ENCODE measurements at places on chromosomes 12 and 14.

GRCh38 chr12:6318440-6318879 lies 8.0 kb downstream of the PLEKHG6 start:
- DNase-seq = no peak

GRCh38 chr14:55412676-55413075 lies 1.0 kb upstream of the ATG14 start:
- no peak for DNase-seq

GRCh38 chr14:99931308-99931707 lies 133.9 kb upstream of the EVL start:
- DNase-seq = no peak

DNA sequence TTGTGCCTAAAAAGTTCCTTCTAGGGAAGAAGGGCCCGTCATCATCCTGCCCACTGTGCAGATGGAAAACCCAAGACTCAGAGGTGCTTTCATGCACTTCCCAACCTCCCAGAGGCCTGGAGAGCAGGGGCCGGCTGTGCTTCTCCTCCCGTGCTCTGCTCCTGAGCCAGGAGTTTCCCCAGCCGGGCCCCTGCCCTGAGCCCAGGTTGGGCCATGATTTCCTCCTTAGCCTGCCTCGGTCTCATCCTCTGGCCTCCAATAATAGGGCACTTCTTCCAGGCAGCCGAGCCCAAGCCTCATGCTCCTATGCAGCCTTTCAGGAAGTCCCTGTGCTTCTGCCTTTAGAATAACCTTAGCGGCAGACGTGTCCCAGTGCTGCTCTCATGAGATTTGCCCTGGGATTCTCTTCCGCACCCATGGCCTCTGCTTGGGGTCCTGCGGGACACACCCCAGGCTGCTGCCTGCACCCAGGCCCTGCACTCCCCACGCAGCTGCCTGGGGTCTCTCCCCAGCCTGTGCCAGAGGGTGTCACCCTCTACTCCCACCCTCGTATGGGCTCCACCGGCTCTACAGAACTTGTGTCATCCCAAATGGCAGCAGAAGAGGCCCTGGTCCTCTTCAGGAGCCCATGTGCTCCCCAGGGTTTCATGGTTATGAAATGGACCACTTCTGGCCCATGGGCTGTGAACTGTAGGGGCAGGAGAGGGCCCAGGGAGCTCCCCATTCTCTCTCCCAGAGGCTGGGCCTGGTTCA lies 359.3 kb downstream of the ADGRD1 start:
- no peak for DNase-seq

- DNase-seq = no peak
Measured at GRCh38 chr12:57241402-57242310, 9.3 kb downstream of the STAC3 start.

DNA sequence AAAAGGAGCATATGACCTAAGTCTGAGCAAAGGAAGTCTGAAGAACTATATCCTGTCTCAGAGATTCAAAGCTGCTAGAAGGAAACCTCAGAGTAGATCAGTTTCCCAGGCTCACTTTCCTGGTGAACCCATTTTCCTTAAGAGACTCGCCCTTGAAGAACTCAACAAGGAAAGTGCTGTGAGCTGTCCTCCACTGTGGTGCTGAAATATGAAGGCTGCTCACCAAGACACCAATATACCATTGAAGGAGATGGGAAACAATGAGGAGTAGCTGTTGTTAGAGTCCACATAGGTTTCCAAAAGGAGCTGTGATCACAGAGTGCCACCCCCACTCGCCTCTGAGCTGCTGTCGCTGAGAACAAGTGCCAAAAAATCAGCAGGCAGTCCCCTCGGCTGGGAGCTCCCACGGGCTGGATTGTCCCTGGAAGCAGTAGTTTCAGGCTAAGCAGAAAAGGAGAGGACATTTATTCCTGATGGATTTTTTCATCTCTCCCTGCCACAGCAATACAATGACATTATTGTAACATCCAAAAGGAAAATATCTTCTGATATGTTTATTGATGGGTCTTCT lies 282.1 kb downstream of the RPS29 start:
- no peak for DNase-seq

- no peak for DNase-seq
Measured at GRCh38 chr14:104432611-104433231, 146.8 kb upstream of the C14orf180 start.

GRCh38 chr14:50232276-50232642 lies 881 bp upstream of the SOS2 start:
- DNase-seq = no peak

- DNase-seq = peak; percentile 98
Measured at GRCh38 chr14:24171422-24172260, at the start of gene REC8. REC8 (plus strand) TSS chr14:24172080; CDS start chr14:24172553, 473 bp downstream.

DNA sequence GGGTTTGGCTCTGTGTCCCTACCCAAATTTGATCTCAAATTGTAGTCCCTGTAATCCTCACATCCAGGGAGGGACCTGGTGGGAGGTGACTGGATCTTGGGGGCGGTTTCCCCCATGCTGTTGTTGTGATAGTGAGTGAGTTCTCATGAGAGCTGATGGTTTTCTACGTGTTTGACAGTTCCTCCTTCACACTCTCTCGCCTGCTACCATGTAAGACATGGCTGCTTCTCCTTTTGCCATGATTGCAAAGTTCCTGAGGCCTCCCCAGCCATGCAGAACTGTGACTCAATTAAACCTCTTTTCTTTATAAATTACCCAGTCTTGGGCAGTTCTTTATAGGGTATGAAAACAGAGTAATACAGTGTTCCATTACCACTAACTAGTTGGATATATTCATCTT lies 10.3 kb upstream of the LRRC23 start:
- DNase-seq = no peak

DNA sequence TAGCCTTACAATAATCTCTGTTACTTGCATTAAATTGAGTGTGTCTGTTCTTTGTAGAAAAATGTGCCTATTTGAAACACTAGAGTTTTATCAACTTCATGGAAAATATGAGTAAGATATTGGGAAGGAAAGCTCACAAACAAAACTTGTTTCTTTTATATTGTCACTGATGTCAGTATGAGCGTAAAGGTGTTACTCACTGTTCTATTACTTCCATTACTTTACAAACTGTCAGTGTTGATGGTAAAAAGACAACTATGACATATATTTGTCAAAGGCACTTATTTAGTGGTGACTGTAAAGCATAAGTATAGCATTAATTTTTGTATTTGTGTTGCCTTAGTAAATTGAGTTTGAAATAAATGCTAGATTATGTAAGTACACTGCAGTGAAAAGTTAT lies 193.7 kb upstream of the FLRT2 start:
- DNase-seq = no peak

- no peak for DNase-seq
Measured at GRCh38 chr14:89011355-89012281, 187.2 kb downstream of the TTC8 start.

DNA sequence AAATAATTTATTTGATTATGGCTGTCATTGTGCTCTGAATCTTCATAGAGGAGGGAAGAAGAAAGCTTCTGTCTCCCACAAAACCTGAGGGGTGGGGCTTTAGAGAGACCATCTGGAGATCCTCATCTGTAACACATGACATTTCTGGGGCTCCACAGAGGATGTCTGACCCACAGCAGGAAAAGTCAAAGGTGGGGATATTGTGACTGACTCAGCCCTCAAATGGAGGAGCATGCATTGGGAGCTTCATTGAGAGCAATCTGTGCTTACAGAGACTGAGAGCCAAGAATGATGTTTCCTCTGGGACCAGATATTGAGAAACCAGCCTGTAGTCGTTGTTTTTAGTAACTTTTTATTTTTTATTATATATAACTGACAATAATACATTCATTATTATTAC lies 158.7 kb downstream of the SYT1 start:
- no peak for DNase-seq

DNA sequence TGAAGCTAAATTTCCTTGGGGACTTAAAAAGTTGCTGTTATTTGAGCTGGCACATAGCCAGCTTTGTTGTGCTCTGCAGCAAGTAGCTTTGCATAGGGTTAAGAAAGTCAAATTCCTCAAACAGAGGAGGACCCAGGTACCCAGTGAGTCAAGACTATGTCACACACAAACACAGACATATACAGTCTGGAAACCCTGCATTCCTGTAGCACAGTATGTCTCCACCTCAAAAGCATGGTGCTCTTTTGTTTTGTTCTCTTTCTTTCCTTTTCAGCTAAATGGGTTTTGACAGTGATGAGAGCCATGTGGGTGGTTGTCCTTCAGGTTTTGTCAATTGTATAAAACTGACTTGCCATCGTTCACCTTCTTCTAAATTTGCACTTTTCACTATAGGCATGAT lies 179.6 kb upstream of the DIO2 start:
- no peak for DNase-seq

DNA sequence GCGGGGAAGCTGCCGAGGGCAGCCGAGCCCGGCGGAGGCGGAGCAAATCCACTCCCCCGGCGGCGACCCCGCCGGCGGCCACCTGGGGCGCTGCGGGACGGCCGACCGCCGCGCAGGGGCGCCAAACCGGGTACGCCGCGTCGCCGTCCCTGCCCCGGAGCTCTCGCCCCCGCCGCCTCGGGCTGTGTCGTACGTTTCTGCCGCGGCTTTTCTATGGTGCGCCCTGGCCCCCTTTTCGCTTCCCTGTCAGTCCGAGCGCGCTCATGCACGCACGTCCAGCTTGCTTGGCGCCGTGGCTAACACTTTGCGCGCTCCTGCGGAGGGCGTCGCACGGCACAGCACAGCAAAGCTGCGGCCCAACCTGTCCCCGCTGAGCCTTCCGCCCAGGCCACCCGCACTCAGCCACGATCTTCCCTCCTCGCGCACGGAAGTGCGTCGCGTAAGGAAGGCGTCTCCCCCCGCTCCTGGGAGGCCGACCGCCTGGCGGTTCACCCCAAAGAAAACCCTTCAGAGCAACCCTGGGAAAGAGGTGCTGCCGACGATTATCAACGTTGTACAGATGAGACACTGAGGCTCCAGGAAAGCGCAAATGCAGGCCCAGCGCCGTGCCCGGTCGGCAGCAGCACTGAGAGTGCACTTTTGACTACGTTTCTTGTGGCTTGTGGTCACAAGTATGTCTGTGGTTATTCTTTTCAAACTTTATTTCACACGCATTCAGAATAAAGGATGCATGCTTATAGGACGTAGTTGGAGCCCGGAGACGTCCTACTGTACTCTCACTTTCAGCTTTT lies at the start of gene HECTD1:
Gene HECTD1 (minus strand): TSS at position 39 of the 791 bp plus-strand sequence. CDS start 1,857 bp downstream, outside the sequence.
- peak; percentile 73 for DNase-seq

- DNase-seq = no peak
Measured at GRCh38 chr12:64450711-64451486, 1.0 kb upstream of the TBK1 start.

GRCh38 chr14:37594971-37595808 lies at the start of the genes FOXA1 and TTC6:
FOXA1 (minus strand) TSS chr14:37595249; CDS start chr14:37594972, 277 bp downstream.
TTC6 (plus strand) TSS chr14:37595629; CDS start chr14:37622065, 26,436 bp downstream.
- DNase-seq = no peak

DNA sequence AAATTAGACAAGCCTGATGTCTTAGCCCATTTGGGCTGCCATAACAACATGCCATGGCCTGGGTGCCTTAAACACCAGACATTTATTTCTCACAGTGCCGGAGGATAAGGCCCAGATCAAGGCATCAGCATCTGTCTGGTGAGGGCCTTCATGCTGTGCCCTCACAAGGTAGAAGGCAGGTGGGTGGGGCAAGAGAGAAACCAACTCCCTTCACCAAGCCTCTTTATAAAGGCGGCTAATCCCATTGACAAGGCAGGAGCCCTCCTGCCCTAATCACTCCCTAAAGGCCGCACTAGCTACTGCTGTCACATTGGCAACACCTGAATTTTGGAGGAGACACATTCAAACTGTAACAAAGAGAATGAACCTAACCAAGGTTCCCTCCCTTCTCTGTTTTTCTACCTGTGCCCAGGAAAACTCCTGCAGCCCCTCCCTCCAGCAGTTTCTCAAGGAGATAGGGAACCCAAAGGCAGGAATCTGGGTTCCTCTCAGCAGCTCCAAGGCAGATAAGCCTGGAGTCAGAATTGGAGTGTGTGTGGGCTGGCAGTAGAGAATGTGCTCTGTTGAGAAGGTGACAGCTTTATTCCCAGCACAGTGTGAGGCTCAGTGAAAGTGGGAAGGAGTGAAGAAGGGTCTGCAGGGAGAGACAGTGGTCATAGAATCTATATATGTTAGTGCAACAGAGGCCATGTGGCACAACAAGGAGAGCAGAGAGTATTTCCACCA lies 21.7 kb upstream of the GPATCH2L start:
- no peak for DNase-seq

- no peak for DNase-seq
Measured at GRCh38 chr12:12181511-12181910, 85.3 kb downstream of the LRP6 start.

GRCh38 chr14:106107703-106108102 lies 581.3 kb downstream of the TMEM121 start:
- no peak for DNase-seq

GRCh38 chr14:61627612-61628011 lies 67.7 kb upstream of the HIF1A start:
- DNase-seq = no peak

DNA sequence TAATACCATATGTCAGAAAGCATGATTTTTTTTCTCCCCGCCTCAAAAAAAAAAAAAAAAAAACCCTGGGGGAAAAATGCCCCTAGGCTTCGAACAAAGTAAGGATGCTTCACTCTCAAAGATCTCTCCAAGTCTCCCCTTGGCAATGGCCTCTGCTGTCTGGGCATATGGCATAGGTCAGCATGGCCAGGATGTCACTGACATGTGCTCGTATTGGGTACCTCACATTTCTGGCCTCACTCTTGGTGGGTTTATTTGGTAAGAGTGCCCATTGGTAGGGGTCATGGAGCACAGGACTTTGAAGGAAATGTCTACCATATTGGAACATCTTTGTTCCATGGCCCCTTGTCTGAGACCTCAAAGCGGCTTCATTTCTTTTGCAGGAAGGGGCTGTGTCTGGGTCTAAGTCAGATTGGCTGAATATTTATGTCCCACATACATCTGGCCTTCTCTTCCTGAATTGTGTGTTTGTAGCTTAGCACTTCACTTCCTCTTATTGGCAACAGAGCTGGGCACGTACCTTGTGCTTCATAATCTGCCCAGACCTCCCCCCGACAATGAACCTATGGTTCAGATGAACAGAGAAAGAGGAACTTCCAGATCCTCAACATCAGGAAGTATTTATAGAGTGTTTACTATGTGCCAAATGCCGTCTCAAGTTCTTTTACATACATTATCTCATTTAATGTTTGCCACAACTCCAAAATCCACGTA lies 36.3 kb upstream of the OAS1 start:
- no peak for DNase-seq

- DNase-seq = no peak
Measured at GRCh38 chr14:103880348-103881267, 33.2 kb upstream of the PPP1R13B start.

- no peak for DNase-seq
Measured at GRCh38 chr12:110545812-110546211, 37.3 kb downstream of the PPTC7 start.

DNA sequence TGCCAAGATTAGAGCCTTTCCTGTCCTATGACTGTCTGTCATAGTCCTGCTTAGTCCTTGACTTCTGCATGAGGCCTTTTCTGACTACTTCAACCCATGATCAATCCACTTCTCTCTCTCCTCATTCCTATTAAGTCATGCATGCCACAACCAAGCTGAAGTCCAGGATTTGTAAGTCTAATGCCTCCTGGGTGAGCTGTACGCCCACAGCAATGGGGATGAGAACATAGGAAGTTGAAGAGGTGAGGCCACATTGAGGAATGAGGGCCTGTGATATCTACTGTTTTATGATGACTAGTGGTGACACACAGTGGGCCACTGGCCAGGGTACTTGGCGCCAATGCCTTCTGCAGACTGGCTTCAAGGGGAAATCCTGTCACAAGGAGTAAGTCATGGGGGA lies 994.1 kb upstream of the TMEM132C start:
- no peak for DNase-seq
